ENCODE measurements at places on chromosomes 4 and X. TPM values are rescaled to one million over a fixed set of nuclear protein-coding genes. Genes with fewer than 3 reads are reported as not detected.

Gene DDX60
- total RNA-seq = 9.7 TPM

Gene RASSF6
- total RNA-seq = 2.8 TPM

Gene MAGEA2B
- total RNA-seq = not detected

Gene ARHGAP36
- not detected for total RNA-seq

Gene GPR119
- total RNA-seq = not detected

Gene SH3D19
- total RNA-seq = 35.5 TPM

Gene USP17L10
- total RNA-seq = not detected

Gene MAGEC2
- not detected for total RNA-seq

Gene FHIP1A
- total RNA-seq = 66.2 TPM

Gene FAM241A
- total RNA-seq = 3.5 TPM

Gene GNRHR
- total RNA-seq = 0.19 TPM

Gene ZCCHC12
- total RNA-seq = not detected

Gene CLDN34
- 0.26 TPM for total RNA-seq

GRCh38 chrX:103428525-103428924, 52.2 kb downstream of the BEX3 start:
- no peak for DNase-seq
- H3K4me1 ChIP-seq = no peaks in the 10 kb centered on the region
- H3K36me3 ChIP-seq = no peaks in the 10 kb centered on the region
- H3K27me3 ChIP-seq = no peaks in the 10 kb centered on the region

GRCh38 chr4:14787894-14788293, 214.4 kb upstream of the CPEB2 start:
- H3K27me3 ChIP-seq = no peaks in the 10 kb centered on the region
- no peaks in the 10 kb centered on the region for H3K4me1 ChIP-seq
- peak overlapping the region; percentile 53 for H3K27ac ChIP-seq
- H3K36me3 ChIP-seq = no peaks in the 10 kb centered on the region
- no peak for DNase-seq

- H3K27me3 ChIP-seq = no peaks in the 10 kb centered on the region
- no peak overlapping the region for H3K4me3 ChIP-seq
- H3K4me1 ChIP-seq = no peaks in the 10 kb centered on the region
- no peaks in the 10 kb centered on the region for H3K36me3 ChIP-seq
- DNase-seq = no peak
- no peak overlapping the region for H3K27ac ChIP-seq
Observed at GRCh38 chr4:73013310-73013709, 56.2 kb downstream of the COX18 start.

DNA sequence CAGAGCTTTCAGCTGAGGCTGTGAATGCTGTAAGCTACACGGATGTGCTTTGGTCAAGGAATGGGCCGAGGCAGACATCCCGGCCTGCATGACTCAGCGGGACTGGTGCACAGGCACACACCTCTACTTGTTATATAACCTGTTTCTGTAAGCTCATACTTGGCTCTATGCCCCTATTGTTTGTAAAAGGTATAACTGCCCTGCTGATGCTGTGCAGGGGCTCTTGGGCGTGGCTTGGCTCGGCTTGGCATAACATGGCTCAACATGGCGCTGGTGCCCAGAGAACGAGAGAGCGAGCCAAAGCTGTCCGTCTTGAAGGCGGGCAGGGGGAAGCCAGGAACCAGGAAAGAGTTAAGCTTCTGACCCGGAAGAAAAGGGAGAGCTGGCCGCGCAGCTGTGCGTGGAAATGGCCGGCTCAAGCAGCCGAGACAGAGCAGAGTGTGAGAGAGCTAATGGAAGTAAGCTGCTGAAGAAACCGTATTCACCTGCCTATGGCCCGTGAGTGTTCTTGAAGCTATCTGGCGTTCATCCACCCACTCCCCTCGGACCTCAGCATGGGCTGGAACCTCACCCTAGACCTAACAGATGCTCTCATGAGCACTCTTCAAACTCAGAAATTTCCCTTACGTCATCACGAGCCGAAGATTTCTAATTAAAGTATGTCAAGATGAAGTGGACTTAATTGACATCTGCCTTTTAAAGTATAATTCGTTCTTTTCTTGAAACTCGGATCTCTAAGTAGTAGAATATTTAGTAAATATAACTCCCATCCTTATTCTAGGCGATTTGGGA, 286.3 kb upstream of the AGA start:
- peak overlapping the region; percentile 34 for H3K27ac ChIP-seq
- H3K4me1 ChIP-seq = no peaks in the 10 kb centered on the region
- no peaks in the 10 kb centered on the region for H3K27me3 ChIP-seq
- H3K4me3 ChIP-seq = no peak overlapping the region
- no peaks in the 10 kb centered on the region for H3K36me3 ChIP-seq
- no peak for DNase-seq

DNA sequence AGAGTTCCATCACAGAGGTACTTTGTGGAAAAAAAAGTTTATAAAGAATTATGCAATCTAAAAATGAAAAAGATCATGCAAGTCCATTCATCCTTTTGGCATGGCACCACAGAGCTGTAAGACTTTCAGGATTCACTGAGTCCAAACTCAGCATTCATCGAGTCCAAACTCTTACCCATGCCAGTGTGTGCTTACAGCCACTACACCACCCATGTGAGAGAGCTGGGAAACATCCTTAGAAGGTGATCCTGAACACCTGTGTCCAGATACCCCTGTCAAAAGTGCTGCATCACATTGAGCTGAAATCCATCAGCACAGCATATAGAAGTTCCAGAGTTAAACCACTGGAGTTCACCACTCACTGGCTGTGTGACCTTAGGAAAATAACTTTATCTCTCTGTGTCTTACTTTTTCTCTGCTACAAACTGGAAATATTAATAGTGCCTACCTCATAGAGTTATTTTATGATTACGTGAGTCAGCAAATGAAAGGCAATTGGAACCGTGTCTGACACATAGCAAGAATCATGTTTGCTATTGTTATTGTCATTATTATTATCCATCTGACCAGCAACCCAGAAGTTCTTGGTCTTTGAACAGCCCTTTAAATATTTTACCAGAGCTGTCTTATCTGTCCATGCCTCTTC, 115.0 kb upstream of the FTHL17 start:
- no peaks in the 10 kb centered on the region for H3K27me3 ChIP-seq
- no peak overlapping the region for H3K27ac ChIP-seq
- no peaks in the 10 kb centered on the region for H3K36me3 ChIP-seq
- H3K4me1 ChIP-seq = no peaks in the 10 kb centered on the region
- H3K4me3 ChIP-seq = no peak overlapping the region

DNA sequence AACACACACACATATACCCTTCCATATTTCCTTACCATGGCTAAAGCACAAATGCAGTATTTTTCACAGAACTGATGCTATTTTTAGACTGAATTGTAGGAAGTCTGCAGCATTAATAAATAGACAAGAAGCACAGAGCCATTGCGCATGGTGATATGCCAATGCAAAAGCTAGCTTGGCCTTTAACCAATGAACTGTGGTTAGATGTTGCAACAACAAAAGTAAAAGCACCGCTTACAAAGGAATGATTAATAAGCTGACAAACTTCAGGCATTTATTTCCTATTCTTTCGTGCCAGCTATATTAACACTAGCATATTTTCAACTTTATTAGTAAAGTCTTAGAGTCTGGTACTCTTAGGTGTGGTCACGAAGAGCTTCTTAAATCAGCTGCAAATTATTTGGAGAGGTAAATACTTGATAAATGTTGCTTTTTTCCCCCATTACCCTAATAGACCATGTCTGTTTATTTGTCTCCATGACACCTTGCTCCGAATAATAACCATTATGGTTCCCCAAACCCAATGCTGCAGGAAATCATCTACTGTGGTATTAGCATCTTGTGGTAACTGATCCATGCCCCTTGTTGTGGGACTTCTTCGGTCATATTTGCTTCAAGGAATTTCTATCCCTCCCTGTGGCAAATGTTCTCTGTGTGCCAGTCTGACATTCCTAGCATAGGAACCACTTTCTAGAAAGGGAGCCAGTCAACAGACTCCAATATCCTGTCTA, 306.1 kb upstream of the TAPT1 start:
- DNase-seq = no peak
- H3K4me1 ChIP-seq = no peaks in the 10 kb centered on the region
- H3K4me3 ChIP-seq = no peak overlapping the region

GRCh38 chr4:175708739-175709138, 103.3 kb downstream of the GPM6A start:
- no peaks in the 10 kb centered on the region for H3K4me1 ChIP-seq
- H3K4me3 ChIP-seq = no peak overlapping the region
- DNase-seq = no peak
- H3K27me3 ChIP-seq = no peaks in the 10 kb centered on the region
- H3K27ac ChIP-seq = no peak overlapping the region

- H3K27ac ChIP-seq = peak overlapping the region; percentile 77
- peaks cover 4% of the 10 kb centered on the region for H3K4me1 ChIP-seq
- H3K4me3 ChIP-seq = peak overlapping the region; percentile 48
- H3K36me3 ChIP-seq = no peaks in the 10 kb centered on the region
- H3K27me3 ChIP-seq = no peaks in the 10 kb centered on the region
Observed at GRCh38 chrX:39688576-39689375, 409.0 kb downstream of the BCOR start.

GRCh38 chr4:48538358-48538757, 48.3 kb downstream of the ZAR1 start:
- H3K36me3 ChIP-seq = peaks cover 6% of the 10 kb centered on the region
- no peak for DNase-seq
- no peaks in the 10 kb centered on the region for H3K27me3 ChIP-seq
- H3K4me1 ChIP-seq = no peaks in the 10 kb centered on the region

DNA sequence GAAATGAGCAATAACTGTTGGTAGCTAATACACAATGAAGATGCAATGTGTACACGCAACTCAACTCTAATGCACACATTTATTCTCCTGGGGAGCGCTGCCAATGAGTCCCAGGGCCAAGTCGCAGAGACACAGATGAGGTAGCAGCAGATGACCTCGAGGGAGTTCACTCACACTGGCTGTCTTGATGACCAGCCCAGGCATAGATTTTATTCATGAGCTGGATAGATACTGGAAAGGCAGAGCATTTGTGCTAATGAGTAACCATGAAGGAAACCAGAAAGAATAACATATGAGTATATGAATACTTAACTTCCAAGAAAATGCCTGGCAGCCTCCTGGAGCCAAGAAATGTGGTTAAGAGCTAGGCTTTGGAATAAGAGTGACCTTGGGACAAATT, 42.3 kb downstream of the RASL11B start:
- DNase-seq = no peak
- no peaks in the 10 kb centered on the region for H3K36me3 ChIP-seq
- no peak overlapping the region for H3K27ac ChIP-seq
- no peaks in the 10 kb centered on the region for H3K27me3 ChIP-seq
- no peaks in the 10 kb centered on the region for H3K4me1 ChIP-seq

DNA sequence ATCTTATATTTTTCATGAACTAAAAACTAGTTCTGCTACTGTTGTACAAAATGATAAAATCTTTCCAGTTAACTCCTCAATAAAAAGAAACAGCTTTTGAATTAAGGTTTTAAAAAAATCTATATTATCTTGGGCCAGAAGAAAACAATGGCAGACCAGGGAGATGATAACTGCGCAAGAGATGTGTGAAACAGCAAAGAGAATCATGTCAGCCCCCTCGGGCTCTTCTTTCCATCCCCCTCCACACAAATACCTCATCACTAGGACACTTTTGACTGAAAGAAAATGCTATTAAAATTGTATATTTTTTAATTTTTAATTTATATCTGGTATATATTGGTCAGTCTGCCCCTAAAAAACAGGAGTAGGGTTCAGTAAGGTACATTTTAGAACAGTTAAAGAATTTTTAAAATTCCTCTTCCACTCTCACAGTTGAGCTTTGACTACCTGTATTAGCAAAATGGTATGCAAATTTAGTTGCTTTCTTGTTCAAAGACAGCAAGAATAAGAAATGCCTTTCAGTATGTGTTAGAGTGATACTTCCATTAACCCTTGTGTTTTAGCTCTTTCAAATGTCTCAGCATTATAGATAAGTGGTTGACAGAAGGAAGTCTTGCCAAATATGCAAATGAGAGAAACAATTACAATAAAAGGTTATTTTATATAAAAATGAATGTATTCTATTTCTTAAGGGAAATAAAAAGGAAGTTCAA, 36.4 kb upstream of the LCORL start:
- H3K36me3 ChIP-seq = no peaks in the 10 kb centered on the region
- no peak overlapping the region for H3K27ac ChIP-seq
- no peaks in the 10 kb centered on the region for H3K4me1 ChIP-seq
- H3K27me3 ChIP-seq = no peaks in the 10 kb centered on the region
- peak overlapping the region; percentile 50 for H3K4me3 ChIP-seq

GRCh38 chrX:154317391-154317995, 21.9 kb downstream of the TKTL1 start:
- no peaks in the 10 kb centered on the region for H3K4me1 ChIP-seq
- no peaks in the 10 kb centered on the region for H3K36me3 ChIP-seq
- no peak overlapping the region for H3K4me3 ChIP-seq
- no peak for DNase-seq

- DNase-seq = no peak
- H3K27ac ChIP-seq = peak overlapping the region; percentile 93
- H3K27me3 ChIP-seq = no peaks in the 10 kb centered on the region
- no peaks in the 10 kb centered on the region for H3K36me3 ChIP-seq
- peak overlapping the region; percentile 57 for H3K4me3 ChIP-seq
Observed at GRCh38 chr4:168480931-168481611, 779 bp upstream of the DDX60L start.

- H3K27me3 ChIP-seq = no peaks in the 10 kb centered on the region
- H3K36me3 ChIP-seq = no peaks in the 10 kb centered on the region
- no peak overlapping the region for H3K4me3 ChIP-seq
- no peak for DNase-seq
Observed at GRCh38 chrX:7252013-7252610, 104.2 kb upstream of the PUDP start.

DNA sequence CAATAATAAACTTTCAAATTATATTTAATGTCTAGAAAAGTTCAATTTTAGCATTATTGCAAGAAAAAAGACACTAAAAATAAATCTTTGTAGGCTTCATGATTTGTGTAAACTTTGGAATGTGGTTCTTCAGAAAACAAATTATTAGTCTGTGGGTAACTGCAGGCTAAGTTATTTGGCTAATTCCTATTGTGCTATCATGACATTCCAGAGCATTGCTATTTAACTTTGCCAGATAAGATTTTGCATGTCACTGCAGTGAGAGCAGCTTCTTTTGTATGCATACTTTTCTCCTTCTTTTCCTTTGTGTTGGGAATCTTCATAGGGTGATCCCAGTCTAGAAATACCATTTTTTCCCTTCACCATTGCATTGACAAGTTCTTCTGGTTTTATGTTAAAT, 130.0 kb downstream of the AWAT2 start:
- H3K27ac ChIP-seq = no peak overlapping the region
- H3K4me1 ChIP-seq = no peaks in the 10 kb centered on the region
- no peaks in the 10 kb centered on the region for H3K36me3 ChIP-seq
- no peak for DNase-seq
- no peak overlapping the region for H3K4me3 ChIP-seq

- no peak for DNase-seq
- peaks cover 9% of the 10 kb centered on the region for H3K27me3 ChIP-seq
- H3K4me3 ChIP-seq = no peak overlapping the region
- no peak overlapping the region for H3K27ac ChIP-seq
Observed at GRCh38 chr4:110610940-110611831, 11.7 kb downstream of the PITX2 start.

DNA sequence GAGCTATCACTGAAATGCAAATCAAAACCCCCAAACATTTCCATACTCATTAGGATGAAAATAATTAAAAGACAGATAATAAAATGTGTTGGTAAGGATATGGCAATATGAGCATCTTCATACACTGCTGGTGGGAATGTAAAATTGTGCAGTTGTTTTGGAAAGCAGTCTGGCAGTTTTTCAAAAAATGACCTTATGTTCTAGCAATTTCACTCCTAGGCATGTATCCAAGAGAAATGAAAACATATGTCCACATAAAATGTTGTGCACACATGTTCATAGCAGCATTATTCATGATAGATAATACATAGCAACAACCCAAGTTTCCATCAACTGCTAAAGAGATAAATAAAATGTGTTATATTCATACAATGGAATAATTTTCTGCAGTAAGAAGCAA, 14.8 kb upstream of the GPRASP2 start:
- DNase-seq = no peak
- no peak overlapping the region for H3K27ac ChIP-seq
- no peaks in the 10 kb centered on the region for H3K36me3 ChIP-seq

Measured in esophagus squamous epithelium (tissue), 5 donors.